Epithelial cell of proximal tubule (primary cell): ENCODE measurements at places on chromosomes 11 and 22. TPM values are rescaled to one million over a fixed set of nuclear protein-coding genes. Genes with fewer than 3 reads are reported as not detected.

The CENPM gene
- 58.2 and 68.1 TPM in 2 replicates for total RNA-seq

The PPARA gene
- total RNA-seq, result 3.3 and 18.5 TPM in 2 replicates

The MS4A4E gene
- not detected in 2 replicates for total RNA-seq

The NELL1 gene
- total RNA-seq, result not detected in 2 replicates

The TAGLN gene
- total RNA-seq, result 470 and 583 TPM in 2 replicates

The CRYAB gene
- 5.9 and 25.8 TPM in 2 replicates for total RNA-seq

The SPINDOC gene
- 50.9 and 57.4 TPM in 2 replicates for total RNA-seq

The SLC25A18 gene
- not detected in 2 replicates for total RNA-seq

The TXN2 gene
- 72.1 and 76.6 TPM in 2 replicates for total RNA-seq

The RAPSN gene
- not detected in 2 replicates for total RNA-seq

The PHETA2 gene
- total RNA-seq, result 10.9 and 11.2 TPM in 2 replicates

The MN1 gene
- total RNA-seq, result 0.06 and 2.1 TPM in 2 replicates

The MS4A3 gene
- total RNA-seq, result not detected in 2 replicates
